Spleen (tissue), 13 donors: ENCODE measurements at places on chromosomes 7 and 10. TPM values are rescaled to one million over a fixed set of nuclear protein-coding genes. Genes with fewer than 3 reads are reported as not detected.
A peak's percentile ranks its signal among the peaks of the same experiment; 100 is the strongest.

GRCh38 chr10:47238331-47239095, 61.5 kb upstream of the GDF10 start:
- DNase-seq: peak; percentile 25

- DNase-seq: no peak
Observed at GRCh38 chr10:112532189-112532588, 85.2 kb downstream of the VTI1A start.

DNA sequence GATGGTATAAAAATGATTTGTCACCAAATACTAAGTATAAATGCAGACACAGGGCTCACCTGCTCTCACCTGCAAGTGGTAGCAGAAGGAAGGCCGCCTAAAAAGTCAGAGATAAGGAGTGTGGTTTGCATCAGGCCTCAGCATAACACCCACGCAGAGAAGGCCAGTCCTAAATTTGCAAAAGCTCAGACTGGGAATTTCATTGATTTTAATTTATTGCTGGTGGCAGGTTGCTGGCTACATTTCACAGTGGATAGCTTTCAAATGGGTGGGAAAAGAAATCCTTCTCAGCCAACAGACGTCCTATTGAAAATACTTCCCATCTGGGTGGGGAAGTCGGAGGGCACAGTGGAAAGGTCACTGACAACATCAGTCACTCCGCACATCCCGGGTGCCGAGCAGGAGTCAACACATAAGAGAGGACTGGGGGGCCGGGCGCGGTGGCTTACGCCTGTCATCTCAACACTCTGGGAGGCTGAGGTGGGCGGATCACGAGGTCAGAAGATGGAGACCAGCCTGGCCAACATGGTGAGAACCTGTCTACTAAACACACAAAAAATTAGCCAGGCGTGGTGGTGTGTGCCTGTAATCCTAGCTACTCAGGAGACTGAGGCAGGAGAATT, 561.8 kb upstream of the MKI67 start:
- no peak for DNase-seq

- DNase-seq: no peak
Observed at GRCh38 chr7:84455788-84456187, 261.2 kb upstream of the SEMA3A start.

- DNase-seq: no peak
Observed at GRCh38 chr10:62037166-62037831, 135.8 kb downstream of the ARID5B start.

The GALNT17 gene
- polyA plus RNA-seq: 0.39 TPM

The PKD2L1 gene
- polyA plus RNA-seq: 3.3 TPM

The OR9A2 gene
- polyA plus RNA-seq: not detected

The OR6V1 gene
- not detected for polyA plus RNA-seq
